Activated CD4-positive, alpha-beta T cell treated with anti-CD3 and anti-CD28 coated beads for 36 hours (primary cell): ENCODE measurements at places on chromosomes 5 and 9. TPM values are rescaled to one million over a fixed set of nuclear protein-coding genes. Genes with fewer than 3 reads are reported as not detected.

SMARCA2 gene
- total RNA-seq, result 91.3 TPM

SH3TC2 gene
- not detected for total RNA-seq

RLN2 gene
- total RNA-seq, result 4.9 TPM

ECM2 gene
- total RNA-seq, result not detected

SUSD3 gene
- total RNA-seq, result 51.4 TPM

ANGPTL2 gene
- total RNA-seq, result not detected
